ENCODE measurements at places on chromosomes 13 and 19.

DNA sequence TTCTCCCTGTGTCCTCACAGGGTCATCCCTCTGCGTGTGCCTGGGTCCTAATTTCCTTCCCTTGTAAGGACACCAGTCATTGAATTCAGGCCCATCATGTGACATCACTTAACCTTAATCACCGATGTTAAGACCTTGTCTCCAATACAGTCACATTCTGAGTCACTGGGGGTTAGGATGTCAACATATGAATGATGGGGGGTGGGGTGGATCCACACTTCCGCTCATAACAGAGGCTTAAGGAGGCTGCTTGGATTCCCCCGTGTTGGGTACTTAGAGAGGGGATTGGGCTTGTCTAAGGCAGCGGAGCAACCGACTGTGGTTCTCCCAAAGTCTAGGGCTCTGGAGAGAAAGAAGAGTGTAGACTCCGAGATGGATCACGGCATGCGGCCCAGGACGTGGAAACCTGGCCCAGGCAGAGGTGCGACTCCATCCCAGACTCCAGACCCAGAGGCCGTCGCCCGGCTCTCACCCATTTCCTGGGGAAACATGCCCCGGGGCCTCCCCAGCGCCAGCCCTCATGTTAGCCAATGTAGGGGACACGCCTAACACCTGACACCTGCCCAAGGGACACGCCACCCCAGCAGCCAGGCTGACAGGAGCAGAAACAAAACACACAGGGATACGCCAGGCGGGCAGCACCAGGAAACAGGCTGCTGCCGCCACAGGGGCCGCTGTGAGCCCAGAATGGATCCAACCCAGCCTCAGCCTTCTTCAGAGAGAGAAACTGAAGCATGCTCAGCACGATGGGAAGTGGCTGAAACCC is 17.1 kb upstream of the IGLON5 start:
- no peak for DNase-seq

- DNase-seq: no peak
These were observed 426 bp downstream of the MYO9B start for GRCh38 chr19:17075864-17076542.

DNA sequence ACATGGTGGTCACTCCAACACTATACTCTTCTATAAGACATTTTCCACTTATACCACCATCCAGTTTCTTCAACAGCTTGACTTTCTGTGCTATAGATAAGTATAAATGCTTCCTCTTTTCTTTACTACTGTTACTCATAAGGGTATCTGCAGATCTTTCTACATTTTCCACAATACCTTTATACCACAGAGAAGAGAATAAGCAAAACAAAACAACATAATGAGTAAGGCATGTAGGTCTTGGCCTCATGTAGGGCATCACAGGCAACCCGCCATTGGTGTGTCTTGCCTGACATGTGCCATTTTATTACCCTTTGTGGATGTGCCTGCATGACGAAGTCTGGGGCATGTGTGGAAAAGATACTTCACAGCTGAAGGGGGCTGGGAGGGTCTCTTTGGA is 265.3 kb upstream of the STARD13 start:
- no peak for DNase-seq

GRCh38 chr13:75740031-75740430 is 103.9 kb downstream of the LMO7 start:
- peak; percentile 46 for DNase-seq

- DNase-seq: no peak
These were observed 4.3 kb downstream of the ZSCAN1 start for GRCh38 chr19:58037927-58038687.

Measured in stromal cell of bone marrow (primary cell).